Naive thymus-derived CD4-positive, alpha-beta T cell (primary cell): ENCODE measurements at places on chromosomes 12 and 14. TPM values are rescaled to one million over a fixed set of nuclear protein-coding genes. Genes with fewer than 3 reads are reported as not detected.

DNA sequence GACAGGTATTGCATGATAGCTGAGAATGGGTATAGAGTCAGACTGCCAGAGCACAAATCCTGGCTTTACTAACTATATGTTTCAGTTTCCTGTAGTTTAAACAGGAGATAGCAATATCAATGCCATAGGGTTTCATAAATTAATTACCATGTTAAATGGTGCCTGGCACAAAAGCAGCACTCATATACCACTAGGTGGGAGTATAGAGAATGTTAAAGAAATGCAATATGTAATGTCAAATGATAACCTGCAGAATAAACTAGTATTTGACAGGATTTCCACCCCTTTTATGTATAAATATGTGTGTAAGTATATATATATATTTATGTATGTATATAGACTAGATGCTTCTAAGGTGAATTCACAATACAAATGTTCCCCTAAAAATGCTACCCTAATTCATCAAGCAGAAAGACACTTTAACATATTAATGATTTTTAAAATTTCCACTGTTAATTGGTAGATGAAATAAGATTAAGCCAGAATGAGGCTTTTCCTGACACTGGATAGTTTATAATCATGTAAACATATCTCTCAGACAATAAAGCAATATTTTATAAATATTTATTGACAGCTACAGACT lies 8.6 kb downstream of the WDR89 start:
- DNase-seq, result peak; percentile 58

SIX1 gene
- total RNA-seq, result not detected

TAS2R43 gene
- total RNA-seq, result 1.6 TPM

DNA sequence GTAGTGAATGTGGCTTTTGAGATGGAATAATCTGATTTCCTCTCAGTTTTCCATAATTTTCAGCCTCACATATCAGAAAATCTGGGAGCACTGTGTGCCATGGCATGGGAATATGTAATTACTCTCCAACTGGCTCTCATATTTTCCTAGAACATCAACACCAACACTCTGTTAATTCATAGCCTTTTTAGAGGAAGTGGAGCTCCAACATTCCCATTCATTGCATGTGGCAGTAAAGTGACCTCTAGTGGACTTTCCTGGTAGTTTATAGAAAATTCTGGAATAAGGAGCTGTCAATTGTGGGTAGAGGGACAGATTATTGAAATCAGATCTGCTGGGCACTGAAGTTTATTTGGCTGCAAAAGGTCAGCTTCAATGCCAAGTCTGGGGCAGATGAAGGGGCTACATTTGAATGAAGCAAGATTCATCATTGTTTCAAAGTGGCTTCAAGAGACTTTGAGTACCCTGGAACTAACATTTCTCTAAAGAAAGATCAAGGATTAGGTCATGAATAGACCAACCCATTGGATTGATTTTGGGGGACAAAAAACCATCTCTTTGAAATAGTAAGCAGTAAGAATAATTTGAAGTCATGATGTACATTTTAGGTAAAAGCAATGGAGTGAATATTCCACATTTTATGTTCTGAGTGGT lies 23.6 kb upstream of the USP44 start:
- DNase-seq, result no peak

- no peak for DNase-seq
These were observed 3.2 kb downstream of the PLD4 start for GRCh38 chr14:104927901-104928300.

ACSM4 gene
- total RNA-seq, result not detected

INSM2 gene
- not detected for total RNA-seq

DNA sequence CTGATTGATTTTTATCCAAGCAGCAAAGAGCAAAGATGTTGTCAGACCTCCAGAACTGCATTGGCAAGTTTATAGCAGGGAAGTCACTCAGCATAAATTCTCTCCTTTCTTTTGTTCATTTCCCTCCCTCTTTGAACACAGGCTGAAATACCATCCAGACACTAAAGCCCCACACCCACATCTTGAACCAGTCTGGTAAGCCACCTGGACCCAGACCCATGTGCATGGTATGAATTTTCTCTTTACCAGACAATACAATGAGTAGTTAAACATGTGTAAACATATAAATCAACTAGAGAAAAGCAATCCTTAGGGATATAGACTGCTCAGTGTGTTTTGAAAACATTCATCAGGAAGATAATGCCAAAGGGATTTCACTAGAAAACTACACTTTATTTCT lies 488.3 kb upstream of the FLRT2 start:
- no peak for DNase-seq

- DNase-seq, result no peak
These were observed at the start of gene ACIN1 for GRCh38 chr14:23094666-23095195. ACIN1 (minus strand) TSS chr14:23095136; CDS start chr14:23095112, 24 bp downstream.

DNA sequence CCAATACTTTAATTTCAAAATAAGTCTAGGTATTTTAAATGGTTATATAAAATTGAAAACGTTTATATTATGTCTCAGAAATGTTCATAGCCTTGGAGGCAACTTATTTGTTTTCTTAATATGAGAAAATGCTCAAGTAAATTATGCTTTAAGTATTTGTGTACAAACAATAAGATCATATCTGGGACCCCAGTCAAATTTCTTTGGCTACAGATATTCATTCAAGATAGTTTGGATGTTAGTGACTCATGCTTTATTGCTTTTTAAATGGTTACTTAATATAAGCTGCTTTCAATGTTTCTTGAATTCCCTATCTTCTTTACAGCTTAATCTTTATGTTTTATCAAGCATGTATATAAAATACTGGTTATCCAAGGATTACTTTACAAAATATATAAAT lies 291.3 kb downstream of the KCNC2 start:
- DNase-seq, result no peak

STYK1 gene
- total RNA-seq, result 0.23 and 0.34 TPM in 2 replicates

GRCh38 chr14:28407031-28407825 lies 359.4 kb upstream of the FOXG1 start:
- no peak for DNase-seq

NID2 gene
- total RNA-seq, result 0.42 TPM

DNA sequence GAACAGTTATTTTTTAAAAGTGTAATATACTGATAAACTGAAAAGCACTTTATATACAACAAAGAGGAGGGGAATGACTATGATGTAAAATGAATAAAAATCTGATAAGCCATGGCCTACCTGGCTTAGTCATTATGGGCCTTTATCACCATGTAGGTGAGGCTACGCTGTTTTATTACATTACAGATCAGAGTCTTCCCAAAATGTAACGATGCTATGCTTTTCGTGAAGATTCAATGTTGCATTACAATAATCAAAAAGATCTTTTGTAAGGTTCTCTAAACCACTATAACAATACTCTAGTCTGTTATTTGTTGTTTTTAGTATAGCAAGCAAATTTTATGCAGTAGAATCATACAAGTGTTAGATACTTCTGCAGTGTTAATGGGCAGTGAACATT lies 34.2 kb downstream of the ARID4A start:
- no peak for DNase-seq

RASAL1 gene
- 0.41 TPM for total RNA-seq

DNA sequence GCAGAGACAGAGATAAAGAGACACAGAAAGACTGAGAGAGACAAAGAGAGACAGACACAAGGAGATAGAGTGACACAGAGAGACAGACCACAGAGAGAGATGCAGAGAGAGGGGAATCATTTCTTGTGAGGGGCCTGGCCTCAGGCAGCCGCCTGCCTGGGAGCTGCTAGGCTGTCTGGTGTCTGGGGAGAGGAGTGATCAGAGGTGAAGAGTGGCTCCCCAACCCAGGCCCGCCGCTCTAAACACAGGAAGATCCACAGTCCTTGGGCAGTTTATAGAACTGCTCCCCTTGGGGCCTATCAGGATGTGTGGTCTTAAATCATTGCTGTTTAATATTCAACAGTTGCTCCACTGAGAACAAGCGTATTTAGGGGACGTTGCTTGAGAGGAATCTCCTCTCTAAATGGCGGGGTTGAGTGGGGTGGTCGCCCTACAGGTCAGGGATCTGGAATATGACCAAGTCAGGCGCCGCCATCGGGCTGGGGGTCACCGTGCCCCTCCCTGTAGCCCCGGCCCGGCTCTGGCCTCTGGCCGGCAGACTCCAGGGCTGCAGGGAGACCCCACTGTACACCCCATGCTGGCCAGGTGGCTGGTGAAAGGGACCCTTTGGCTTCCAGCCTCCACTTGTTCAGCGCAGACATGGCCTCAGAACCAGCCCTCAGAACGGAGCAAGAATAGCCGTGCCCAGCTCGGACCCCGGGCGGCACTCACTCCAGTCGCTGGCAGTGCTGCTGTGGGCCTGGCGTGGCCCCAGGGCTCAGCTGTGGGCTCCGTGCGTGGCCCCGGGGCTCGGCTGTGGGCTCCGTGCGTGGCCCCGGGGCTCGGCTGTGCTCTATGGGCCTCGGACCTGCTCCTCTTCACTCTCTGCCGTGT lies 89.4 kb downstream of the GALNT9 start:
- no peak for DNase-seq

DNA sequence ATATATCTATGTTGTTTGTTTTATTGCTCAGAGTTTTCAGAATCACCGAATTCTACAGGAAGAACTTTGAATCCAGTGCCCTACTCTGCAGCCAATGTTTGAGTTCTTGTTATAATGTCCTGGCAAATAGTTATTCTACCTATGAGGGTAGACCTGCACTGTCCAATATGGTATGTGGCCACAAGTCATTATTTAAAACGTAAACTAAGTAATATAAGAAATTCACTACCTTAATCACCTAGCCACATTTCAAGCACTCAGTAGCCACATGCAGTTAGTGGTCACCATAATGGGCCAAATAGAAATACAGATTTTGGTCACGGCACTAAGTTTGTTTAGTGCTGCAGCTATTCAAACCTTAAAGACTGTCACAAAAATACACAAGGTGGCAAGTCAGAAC lies 26.4 kb downstream of the GNPTAB start:
- no peak for DNase-seq

SLC25A47 gene
- not detected for total RNA-seq

- no peak for DNase-seq
These were observed 27.0 kb upstream of the RCOR1 start for GRCh38 chr14:102565331-102565887.

- no peak for DNase-seq
These were observed 182.2 kb upstream of the SFSWAP start for GRCh38 chr12:131528667-131529066.

GRCh38 chr14:91358025-91358319 lies 59.6 kb downstream of the CCDC88C start:
- no peak for DNase-seq

GRCh38 chr14:101918065-101918989 lies 46.0 kb upstream of the DYNC1H1 start:
- DNase-seq, result no peak

KRT82 gene
- total RNA-seq, result not detected

DNA sequence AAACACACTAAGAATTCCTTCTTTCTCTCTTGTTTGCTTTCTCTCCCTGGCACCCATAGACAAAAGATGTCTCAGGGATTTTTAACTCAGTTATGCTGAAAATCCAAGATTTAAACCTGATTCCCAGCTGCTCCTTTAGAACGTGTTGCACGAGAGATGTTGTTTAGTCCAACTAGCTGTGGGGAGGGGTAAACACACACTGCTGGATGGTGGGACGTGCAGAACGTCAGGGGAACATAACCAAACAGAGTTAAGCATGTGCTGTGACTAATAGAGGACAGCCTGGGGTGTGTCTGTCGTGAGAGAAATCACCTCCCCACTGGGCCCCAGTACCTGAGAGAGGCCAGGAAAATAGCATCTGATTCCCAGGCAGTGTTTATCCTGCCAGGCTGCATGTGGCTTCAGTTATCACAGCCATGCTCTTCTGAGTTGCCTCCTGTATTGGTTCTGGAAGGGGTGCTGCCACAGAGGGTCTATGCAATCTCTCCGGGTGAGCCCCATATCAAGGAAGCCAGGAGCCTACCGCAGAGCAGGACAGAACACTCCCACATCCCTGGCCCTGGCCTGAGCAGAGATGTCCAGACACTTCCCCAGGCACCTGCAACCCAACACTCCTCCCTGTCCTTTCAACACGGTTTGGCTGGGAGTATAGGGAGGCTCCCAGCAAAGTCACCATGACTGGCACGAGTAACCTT lies 112.7 kb upstream of the EGLN3 start:
- DNase-seq, result no peak

- DNase-seq, result no peak
These were observed 56.6 kb upstream of the SRSF5 start for GRCh38 chr14:69710378-69710777.
